Activated B cell treated with CpG ODN at 0.5 μM for 24 hours (primary cell): ENCODE measurements at places on chromosomes 5 and 9. TPM values are rescaled to one million over a fixed set of nuclear protein-coding genes. Genes with fewer than 3 reads are reported as not detected.

The ACSL6 gene
- total RNA-seq = 0.05 and 0.20 TPM in 2 replicates

DNA sequence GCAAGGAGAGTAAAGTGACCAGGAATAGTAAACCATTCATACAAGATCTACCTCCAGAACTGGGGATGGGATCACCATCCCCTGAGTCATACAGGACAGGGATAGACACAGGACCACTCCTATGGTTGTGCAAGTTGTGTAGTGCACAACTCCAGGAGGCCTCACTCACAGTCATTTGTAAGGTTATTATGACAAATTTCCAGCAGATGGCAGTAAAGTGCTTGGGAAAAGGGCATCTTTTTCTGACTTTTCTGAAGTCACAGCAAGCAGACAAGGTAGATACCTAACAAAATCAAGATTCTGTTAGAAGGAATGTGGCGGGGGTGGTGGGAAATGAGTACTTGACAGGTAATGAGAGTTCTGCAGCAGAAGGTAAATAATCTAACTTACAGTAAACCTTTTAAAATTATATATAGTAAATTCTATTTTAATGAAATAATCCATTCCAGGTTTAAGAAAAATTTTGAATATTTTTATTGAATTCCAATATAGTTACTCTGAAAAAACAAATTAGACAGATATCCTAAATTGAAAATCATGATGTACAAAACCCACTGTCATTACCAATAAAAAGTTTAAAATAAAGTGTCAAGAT, 16.7 kb upstream of the KIF27 start:
- H3K36me3 ChIP-seq = peaks cover 30% of the 10 kb centered on the region
- DNase-seq = no peak
- no peak overlapping the region for H3K4me3 ChIP-seq
- H3K27ac ChIP-seq = no peak overlapping the region
- H3K27me3 ChIP-seq = no peaks in the 10 kb centered on the region

The HAVCR1 gene
- not detected in 2 replicates for total RNA-seq

GRCh38 chr9:128321879-128322403, 306 bp downstream of the TRUB2 start:
- peaks cover 42% of the 10 kb centered on the region for H3K36me3 ChIP-seq
- H3K27ac ChIP-seq = peak overlapping the region; percentile 97
- peak overlapping the region; percentile 92 for H3K4me3 ChIP-seq
- no peaks in the 10 kb centered on the region for H3K27me3 ChIP-seq
- DNase-seq = no peak

The CTXN3 gene
- not detected in 2 replicates for total RNA-seq

- H3K36me3 ChIP-seq = no peaks in the 10 kb centered on the region
- H3K27me3 ChIP-seq = peaks cover 2% of the 10 kb centered on the region
- DNase-seq = no peak
- no peaks in the 10 kb centered on the region for H3K4me1 ChIP-seq
Observed at GRCh38 chr5:118678746-118679145, 309.6 kb downstream of the DTWD2 start.

The GFM2 gene
- total RNA-seq = 19.3 and 21.8 TPM in 2 replicates

GRCh38 chr9:93060746-93061259, 2.3 kb downstream of the SUSD3 start:
- no peaks in the 10 kb centered on the region for H3K27me3 ChIP-seq
- DNase-seq = no peak
- peak overlapping the region; percentile 87 for H3K4me3 ChIP-seq
- peak overlapping the region; percentile 95 for H3K27ac ChIP-seq
- H3K36me3 ChIP-seq = peaks cover 4% of the 10 kb centered on the region

The NME5 gene
- total RNA-seq = not detected in 2 replicates

- no peaks in the 10 kb centered on the region for H3K27me3 ChIP-seq
- H3K27ac ChIP-seq = no peak overlapping the region
- no peak for DNase-seq
- no peaks in the 10 kb centered on the region for H3K4me1 ChIP-seq
Observed at GRCh38 chr5:118628660-118629354, 359.5 kb downstream of the DTWD2 start.

The STKLD1 gene
- 0.37 and 0.44 TPM in 2 replicates for total RNA-seq

DNA sequence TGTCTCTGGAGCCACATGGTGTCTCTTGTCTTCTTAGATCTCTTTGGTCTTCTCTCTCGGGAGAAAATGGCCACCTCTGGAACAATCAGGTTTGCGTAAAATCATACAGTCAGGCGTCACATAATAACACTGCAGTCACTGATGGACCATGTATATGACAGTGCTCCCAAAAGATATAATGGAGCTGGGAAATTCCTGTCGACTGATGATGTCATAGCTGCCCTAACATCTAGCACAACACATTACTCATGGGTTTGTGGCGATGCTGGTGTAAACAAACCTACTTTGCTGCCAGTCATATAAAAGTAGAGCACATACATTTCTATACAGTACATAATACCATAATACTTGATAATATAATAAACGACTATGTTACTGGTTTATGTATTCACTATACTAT, 30.1 kb upstream of the RAI14 start:
- no peak overlapping the region for H3K4me3 ChIP-seq
- no peaks in the 10 kb centered on the region for H3K36me3 ChIP-seq
- H3K27me3 ChIP-seq = no peaks in the 10 kb centered on the region
- no peak for DNase-seq
- H3K27ac ChIP-seq = no peak overlapping the region
- no peaks in the 10 kb centered on the region for H3K4me1 ChIP-seq

GRCh38 chr5:125190232-125191087, 444.0 kb upstream of the ZNF608 start:
- H3K36me3 ChIP-seq = no peaks in the 10 kb centered on the region
- H3K27ac ChIP-seq = no peak overlapping the region
- no peak overlapping the region for H3K4me3 ChIP-seq
- peaks cover 26% of the 10 kb centered on the region for H3K4me1 ChIP-seq

The SOHLH1 gene
- not detected in 2 replicates for total RNA-seq

GRCh38 chr9:111914749-111915424, 18.3 kb downstream of the UGCG start:
- no peaks in the 10 kb centered on the region for H3K27me3 ChIP-seq
- peak overlapping the region; percentile 79 for H3K27ac ChIP-seq
- no peak for DNase-seq
- H3K4me3 ChIP-seq = peak overlapping the region; percentile 72
- peaks cover 83% of the 10 kb centered on the region for H3K4me1 ChIP-seq
- H3K36me3 ChIP-seq = peaks cover 67% of the 10 kb centered on the region
